ENCODE measurements at places on chromosomes 11 and 22. TPM values are rescaled to one million over a fixed set of nuclear protein-coding genes. Genes with fewer than 3 reads are reported as not detected.
A peak's percentile ranks its signal among the peaks of the same experiment; 100 is the strongest.

Gene C22orf31
- total RNA-seq: not detected

DNA sequence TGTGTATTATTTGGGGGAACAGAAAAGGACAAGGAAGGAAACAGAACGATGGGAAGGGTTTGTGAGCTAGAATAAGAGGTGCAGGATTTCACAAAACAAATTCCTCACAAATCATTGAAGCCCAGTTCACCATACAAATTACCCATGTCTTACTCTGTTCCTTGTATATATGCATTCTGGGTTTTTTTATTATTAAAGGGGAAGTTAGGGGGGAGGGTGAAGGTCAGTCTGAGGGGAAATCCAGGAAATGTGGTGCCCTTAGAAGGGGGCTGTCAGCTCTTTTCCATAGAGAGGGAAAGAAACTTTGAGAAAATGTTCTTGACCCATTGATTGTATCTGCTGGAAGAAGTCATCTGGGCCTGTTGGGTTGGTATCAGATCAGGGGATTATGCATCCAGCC, 90.8 kb downstream of the RNF169 start:
- H3K27ac ChIP-seq: no peak overlapping the region
- H3K36me3 ChIP-seq: peaks cover 45% of the 10 kb centered on the region
- H3K27me3 ChIP-seq: no peaks in the 10 kb centered on the region
- H3K4me3 ChIP-seq: no peak overlapping the region
- no peak for DNase-seq
- peaks cover 2% of the 10 kb centered on the region for H3K4me1 ChIP-seq

- H3K27ac ChIP-seq: no peak within 1 kb of the TSS
- no peaks in the 10 kb centered on the region for H3K36me3 ChIP-seq
- no peak for DNase-seq
- peaks cover 12% of the 10 kb centered on the region for H3K4me1 ChIP-seq
- H3K4me3 ChIP-seq: no peak within 1 kb of the TSS
Measured at GRCh38 chr11:64035576-64035975, at the start of gene FLRT1. Gene FLRT1 (plus strand): TSS chr11:64035931. CDS start chr11:64116268, 80,337 bp downstream.

Gene KREMEN1
- total RNA-seq: 22.6 TPM

GRCh38 chr22:31623592-31624304, 38.3 kb downstream of the PISD start:
- peak; percentile 32 for DNase-seq
- no peak overlapping the region for H3K27ac ChIP-seq
- no peaks in the 10 kb centered on the region for H3K27me3 ChIP-seq
- H3K36me3 ChIP-seq: peaks cover 34% of the 10 kb centered on the region

- no peak overlapping the region for H3K27ac ChIP-seq
- H3K4me1 ChIP-seq: peaks cover 15% of the 10 kb centered on the region
- H3K36me3 ChIP-seq: no peaks in the 10 kb centered on the region
Measured at GRCh38 chr11:130397780-130398179, 30.6 kb downstream of the ADAMTS8 start.

- peaks cover 3% of the 10 kb centered on the region for H3K4me1 ChIP-seq
- H3K4me3 ChIP-seq: no peak overlapping the region
- DNase-seq: no peak
- no peaks in the 10 kb centered on the region for H3K27me3 ChIP-seq
Measured at GRCh38 chr11:88535916-88536547, 198.5 kb upstream of the CTSC start.

Gene OR4A16
- not detected for total RNA-seq

- no peaks in the 10 kb centered on the region for H3K36me3 ChIP-seq
- H3K27ac ChIP-seq: no peak overlapping the region
- DNase-seq: no peak
- H3K4me3 ChIP-seq: no peak overlapping the region
Measured at GRCh38 chr11:104776501-104777170, 121.6 kb downstream of the CASP12 start.

GRCh38 chr11:67302571-67303131, 679 bp upstream of the SSH3 start:
- peak overlapping the region; percentile 74 for H3K27ac ChIP-seq
- peaks cover 9% of the 10 kb centered on the region for H3K36me3 ChIP-seq
- H3K27me3 ChIP-seq: no peaks in the 10 kb centered on the region
- peak overlapping the region; percentile 83 for H3K4me3 ChIP-seq

DNA sequence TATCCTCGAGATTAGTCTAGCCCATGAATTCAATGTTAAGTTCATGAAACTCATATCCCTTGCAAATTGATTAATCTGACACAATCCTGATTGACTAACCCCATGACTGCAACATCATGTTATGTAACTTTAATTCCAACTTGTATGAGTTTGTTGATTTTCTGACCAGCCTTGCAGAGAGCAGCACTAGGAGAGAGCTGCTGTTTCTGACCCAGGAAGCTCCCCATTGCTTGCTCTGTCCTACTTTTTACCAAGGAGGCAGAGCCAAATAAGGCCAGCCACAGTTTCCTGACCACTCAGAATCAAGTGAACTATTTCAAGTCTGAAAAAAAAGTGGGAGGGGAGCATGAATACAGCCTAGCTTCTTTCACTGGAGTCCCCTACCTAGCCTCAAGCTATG, 13.2 kb downstream of the MPZL3 start:
- H3K4me1 ChIP-seq: peaks cover 3% of the 10 kb centered on the region
- no peaks in the 10 kb centered on the region for H3K36me3 ChIP-seq
- H3K4me3 ChIP-seq: no peak overlapping the region
- H3K27ac ChIP-seq: peak overlapping the region; percentile 32
- H3K27me3 ChIP-seq: no peaks in the 10 kb centered on the region

DNA sequence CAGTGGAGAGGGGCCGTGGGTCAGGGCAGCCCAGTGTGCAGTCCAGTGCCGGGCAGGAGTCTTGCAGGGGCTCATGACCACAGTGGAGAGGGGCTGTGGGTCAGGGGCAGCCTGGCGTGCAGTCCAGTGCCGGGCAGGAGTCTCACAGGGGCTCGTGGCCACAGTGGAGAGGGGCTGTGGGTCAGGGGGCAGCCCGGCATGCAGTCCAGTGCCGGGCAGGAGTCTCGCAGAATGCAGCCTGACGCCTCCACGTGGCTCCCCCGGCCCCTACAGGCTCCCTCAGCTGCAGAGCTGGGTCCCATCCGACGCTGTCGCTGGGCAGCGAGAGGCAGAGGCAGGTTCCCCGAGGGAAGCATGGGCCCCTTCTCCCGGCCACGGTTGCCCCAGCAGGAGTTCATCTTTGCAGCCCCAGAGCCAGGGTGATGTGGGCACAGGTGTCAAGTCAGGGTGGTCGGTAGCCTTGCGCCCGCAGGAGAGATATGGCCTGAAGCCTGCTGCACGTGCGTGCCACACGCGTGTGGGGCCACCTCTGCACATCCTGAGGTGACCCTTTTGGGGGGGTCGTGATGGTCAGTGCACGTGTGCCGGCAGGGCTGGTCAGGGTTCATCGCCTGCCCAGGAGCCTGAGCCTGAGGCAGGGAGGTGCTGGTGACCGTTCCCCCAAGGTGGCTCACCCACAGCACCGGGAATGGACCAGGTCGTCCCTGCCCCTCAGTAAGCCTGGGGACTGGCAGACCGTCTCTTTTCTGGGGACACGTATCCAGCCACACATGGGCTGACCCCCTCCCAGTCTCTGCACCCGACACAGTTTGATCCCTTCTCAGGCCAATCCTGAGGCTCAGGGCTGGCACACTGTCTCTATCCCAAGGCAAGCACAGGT, 2.9 kb downstream of the IFITM5 start:
- H3K4me3 ChIP-seq: no peak overlapping the region
- DNase-seq: no peak
- no peaks in the 10 kb centered on the region for H3K27me3 ChIP-seq
- H3K36me3 ChIP-seq: no peaks in the 10 kb centered on the region

GRCh38 chr22:36363349-36363981, 24.3 kb downstream of the MYH9 start:
- H3K4me3 ChIP-seq: no peak overlapping the region
- DNase-seq: no peak

DNA sequence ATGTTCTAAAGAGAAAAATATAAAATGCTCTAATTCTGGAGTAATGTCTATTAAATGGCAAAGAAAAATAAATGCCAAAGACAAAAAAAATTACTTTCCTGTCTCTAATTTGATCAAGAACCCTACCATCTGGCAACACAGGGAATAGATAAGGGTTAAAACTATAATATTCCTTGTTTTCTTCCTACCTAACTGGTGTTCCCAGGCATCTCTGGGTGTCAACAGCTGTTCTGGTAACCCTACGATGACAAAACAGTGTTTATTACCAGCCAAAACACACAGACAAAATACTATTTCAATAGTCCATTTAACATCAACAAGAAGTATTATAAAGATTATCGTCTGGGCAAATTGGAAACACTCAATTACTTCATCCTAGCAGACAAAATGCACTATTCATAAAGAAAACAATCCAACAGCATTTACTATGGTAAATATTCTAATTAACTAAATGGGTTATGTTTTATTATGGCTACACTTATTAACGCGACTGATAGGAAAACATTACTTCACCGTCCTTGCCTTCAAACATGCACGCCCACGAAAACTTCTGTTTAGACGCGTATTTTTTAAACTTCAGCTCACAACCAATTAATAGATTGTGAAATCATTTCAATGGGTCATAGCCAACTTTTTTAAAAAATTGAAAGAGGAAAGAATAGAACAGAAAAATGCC, 50.6 kb downstream of the LGR4 start:
- H3K4me3 ChIP-seq: no peak overlapping the region
- no peak for DNase-seq
- peak overlapping the region; percentile 58 for H3K27ac ChIP-seq
- H3K27me3 ChIP-seq: no peaks in the 10 kb centered on the region

DNA sequence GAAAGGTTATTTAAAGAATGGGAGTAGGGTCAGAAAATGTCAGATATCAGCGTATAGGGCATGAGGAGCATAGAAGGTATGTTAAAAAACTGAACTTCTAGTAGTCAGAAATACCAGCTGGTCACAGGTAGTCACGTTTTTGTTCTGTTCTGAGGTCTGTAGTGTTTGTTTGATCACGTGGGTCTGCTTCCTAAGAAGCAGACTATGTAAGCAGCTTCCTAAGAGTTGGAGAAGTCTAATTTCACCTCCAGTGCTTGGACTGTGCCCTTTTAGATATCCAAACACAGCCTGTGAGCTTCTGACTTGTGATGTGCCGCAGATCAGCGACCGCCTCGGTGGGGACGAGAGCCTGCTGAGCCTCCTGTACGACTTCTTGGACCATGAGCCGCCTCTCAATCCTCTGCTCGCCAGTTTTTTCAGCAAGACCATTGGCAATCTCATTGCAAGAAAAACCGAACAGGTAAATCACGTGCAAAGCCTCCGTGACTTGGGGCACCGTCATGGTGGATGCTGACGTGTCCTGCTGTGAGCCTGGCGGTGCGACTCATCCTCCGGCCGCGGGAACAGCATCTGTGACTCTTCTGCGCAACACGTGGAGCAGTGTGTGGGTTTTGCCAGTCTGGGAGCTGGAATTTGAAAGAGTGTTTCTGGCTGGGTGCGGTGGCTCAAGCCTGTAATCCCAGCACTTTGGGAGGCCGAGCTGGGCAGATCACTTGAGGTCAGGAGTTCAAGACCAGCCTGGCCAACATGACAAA, 63.5 kb downstream of the PPP6R2 start:
- H3K27me3 ChIP-seq: no peaks in the 10 kb centered on the region
- peak overlapping the region; percentile 8 for H3K27ac ChIP-seq
- H3K4me3 ChIP-seq: no peak overlapping the region
- peaks cover 13% of the 10 kb centered on the region for H3K4me1 ChIP-seq
- peaks cover 21% of the 10 kb centered on the region for H3K36me3 ChIP-seq
- DNase-seq: no peak

Gene INPP5J
- 0.17 TPM for total RNA-seq

GRCh38 chr11:4060182-4060923, 34.2 kb upstream of the RRM1 start:
- H3K27me3 ChIP-seq: no peaks in the 10 kb centered on the region
- no peak overlapping the region for H3K27ac ChIP-seq
- H3K36me3 ChIP-seq: peaks cover 1% of the 10 kb centered on the region
- DNase-seq: no peak
- no peaks in the 10 kb centered on the region for H3K4me1 ChIP-seq

DNA sequence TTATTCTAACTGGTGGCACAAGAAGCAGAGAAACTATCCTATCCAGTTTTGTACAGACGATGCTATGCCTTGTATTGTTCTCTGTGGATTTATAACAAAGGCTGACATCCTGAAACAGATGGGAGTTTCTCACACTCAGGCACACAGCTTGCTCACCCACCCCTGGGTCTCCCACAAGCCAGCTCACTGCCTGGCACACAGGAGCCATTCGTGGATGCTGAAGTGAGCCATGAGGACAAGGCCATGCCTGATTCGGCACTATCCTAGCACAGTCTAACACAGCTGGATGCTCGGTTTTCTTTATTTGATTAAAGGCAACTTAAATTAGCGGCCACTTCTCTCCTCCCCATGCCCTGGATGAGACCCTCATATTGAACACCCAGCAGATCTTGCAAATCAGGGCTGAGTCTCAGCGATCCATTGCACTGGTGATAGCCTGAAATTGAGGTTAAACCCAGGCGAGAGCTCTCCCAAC, 25.7 kb upstream of the TMPRSS4 start:
- no peak overlapping the region for H3K4me3 ChIP-seq
- H3K4me1 ChIP-seq: no peaks in the 10 kb centered on the region
- H3K27me3 ChIP-seq: no peaks in the 10 kb centered on the region
- H3K36me3 ChIP-seq: no peaks in the 10 kb centered on the region

Gene NRIP3
- 1.0 TPM for total RNA-seq

DNA sequence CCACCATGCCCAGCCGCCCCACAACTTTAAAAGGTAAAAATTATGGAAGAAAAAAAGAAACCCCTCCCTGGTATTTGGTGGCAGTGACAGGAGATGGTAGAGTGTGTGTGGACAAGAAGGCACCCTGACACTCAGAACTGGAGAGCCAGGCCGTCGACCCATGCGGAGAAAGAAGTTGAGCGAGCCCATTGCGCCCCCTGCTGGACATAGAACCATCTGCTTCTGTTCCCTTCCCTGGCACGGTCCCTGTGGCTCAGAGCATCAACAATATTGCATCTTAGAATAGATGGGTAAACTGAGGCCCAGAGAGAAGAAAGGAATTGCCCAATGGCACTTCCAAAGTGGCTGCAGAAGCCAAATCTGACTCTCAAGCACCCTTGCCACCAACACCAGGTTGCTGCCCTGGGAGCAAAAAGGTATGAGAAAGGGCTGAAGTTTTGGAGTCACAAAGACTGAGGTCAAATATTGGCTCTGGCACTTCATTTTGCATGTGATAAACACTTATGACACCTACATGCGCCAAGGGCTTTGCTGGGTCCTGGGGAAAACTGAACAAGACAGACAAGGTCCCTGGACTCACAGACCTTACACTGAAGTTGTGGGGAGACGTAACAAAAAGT, 8.6 kb downstream of the MRPL11 start:
- no peak overlapping the region for H3K27ac ChIP-seq
- H3K4me1 ChIP-seq: no peaks in the 10 kb centered on the region
- peak; percentile 76 for DNase-seq
- no peak overlapping the region for H3K4me3 ChIP-seq
- H3K36me3 ChIP-seq: peaks cover 4% of the 10 kb centered on the region
- no peaks in the 10 kb centered on the region for H3K27me3 ChIP-seq

Gene PUS3
- total RNA-seq: 15.5 TPM

Gene KRTAP5-7
- total RNA-seq: 0.19 TPM

Gene OR2AG2
- total RNA-seq: under 0.01 TPM

- H3K4me1 ChIP-seq: peaks cover 8% of the 10 kb centered on the region
- H3K4me3 ChIP-seq: peak within 1 kb of the TSS; percentile 99
- peak; percentile 41 for DNase-seq
- H3K27me3 ChIP-seq: no peaks in the 10 kb centered on the region
- no peaks in the 10 kb centered on the region for H3K36me3 ChIP-seq
Measured at GRCh38 chr22:35648066-35649025, at the start of gene APOL6. Gene APOL6 (plus strand): TSS chr22:35648446. CDS start chr22:35656426, 7,980 bp downstream.

Gene GDPD5
- 4.8 TPM for total RNA-seq

All from liver (tissue), 10 donors.